ENCODE measurements at places on chromosomes 3 and 15. TPM values are rescaled to one million over a fixed set of nuclear protein-coding genes. Genes with fewer than 3 reads are reported as not detected.

The PIK3CA gene
- polyA plus RNA-seq, result 21.8 TPM

The LRRC31 gene
- not detected for polyA plus RNA-seq

The BFSP2 gene
- polyA plus RNA-seq, result 19.3 TPM

The IL17RE gene
- not detected for polyA plus RNA-seq

The ITPKA gene
- polyA plus RNA-seq, result not detected

The SLC2A2 gene
- polyA plus RNA-seq, result not detected

The GPR149 gene
- polyA plus RNA-seq, result not detected

The ACAN gene
- 0.32 TPM for polyA plus RNA-seq

The CCDC54 gene
- polyA plus RNA-seq, result not detected

The KLHDC8B gene
- 0.85 TPM for polyA plus RNA-seq

The SUCNR1 gene
- polyA plus RNA-seq, result not detected

The MYH15 gene
- not detected for polyA plus RNA-seq

The HIGD1A gene
- polyA plus RNA-seq, result 88.0 TPM

The SCN11A gene
- not detected for polyA plus RNA-seq

Measured in CD4-positive, CD25-positive, alpha-beta regulatory T cell (primary cell).